Activated CD8-positive, alpha-beta T cell treated with anti-CD3 and anti-CD28 coated beads for 36 hours (primary cell): ENCODE measurements at places on chromosomes 2 and 18. TPM values are rescaled to one million over a fixed set of nuclear protein-coding genes. Genes with fewer than 3 reads are reported as not detected.

GRCh38 chr18:37430357-37431076 lies 135.1 kb downstream of the CELF4 start:
- no peak for DNase-seq

GRCh38 chr18:70559446-70559845 lies 270.6 kb downstream of the SOCS6 start:
- DNase-seq, result no peak

GRCh38 chr2:118443596-118443995 lies 355.3 kb downstream of the INSIG2 start:
- DNase-seq, result no peak

DNA sequence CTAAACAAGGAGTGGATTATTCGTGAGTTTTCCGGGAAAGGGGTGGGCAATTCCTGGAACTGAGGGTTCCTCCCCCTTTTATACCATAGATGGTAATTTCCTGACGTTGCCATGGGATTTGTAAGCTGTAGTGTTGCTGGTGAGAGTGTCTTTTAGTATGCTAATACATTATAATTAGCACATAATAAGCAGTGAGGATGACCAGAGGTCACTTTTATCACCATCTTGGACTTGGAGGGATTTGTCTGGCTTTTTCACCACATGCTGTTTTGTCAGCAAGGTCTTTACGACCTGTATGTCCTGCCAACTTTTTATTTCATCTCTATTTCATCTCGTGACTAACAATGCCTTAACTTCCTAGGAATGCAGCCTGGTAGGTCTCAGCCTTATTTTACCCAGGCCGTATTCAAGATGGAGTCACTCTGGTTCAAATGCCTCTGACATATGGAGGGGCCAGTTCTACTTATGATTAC lies 124.8 kb upstream of the B3GNT2 start:
- no peak for DNase-seq

The IL36RN gene
- total RNA-seq, result not detected

The LAMA1 gene
- not detected for total RNA-seq

The DTNB gene
- 27.3 TPM for total RNA-seq

The SPDYA gene
- total RNA-seq, result 1.3 TPM
